Articular chondrocyte of knee joint (primary cell): ENCODE measurements at places on chromosomes 11 and 22. TPM values are rescaled to one million over a fixed set of nuclear protein-coding genes. Genes with fewer than 3 reads are reported as not detected.

The CLCF1 gene
- 8.8 and 9.4 TPM in 2 replicates for total RNA-seq

The SUSD2 gene
- 8.9 and 18.2 TPM in 2 replicates for total RNA-seq

The SERHL2 gene
- total RNA-seq, result 4.9 and 7.1 TPM in 2 replicates

The OR5P2 gene
- total RNA-seq, result 0.22 TPM in 1 of 2 replicates, not detected in the other
